Activated T-helper 1 cell treated with anti-CD3 and anti-CD28 coated beads, Interleukin-2, amount 50 U/mL, for 16 hours (primary cell): ENCODE measurements at places on chromosomes 3 and 15.
A peak's percentile ranks its signal among the peaks of the same experiment; 100 is the strongest.

DNA sequence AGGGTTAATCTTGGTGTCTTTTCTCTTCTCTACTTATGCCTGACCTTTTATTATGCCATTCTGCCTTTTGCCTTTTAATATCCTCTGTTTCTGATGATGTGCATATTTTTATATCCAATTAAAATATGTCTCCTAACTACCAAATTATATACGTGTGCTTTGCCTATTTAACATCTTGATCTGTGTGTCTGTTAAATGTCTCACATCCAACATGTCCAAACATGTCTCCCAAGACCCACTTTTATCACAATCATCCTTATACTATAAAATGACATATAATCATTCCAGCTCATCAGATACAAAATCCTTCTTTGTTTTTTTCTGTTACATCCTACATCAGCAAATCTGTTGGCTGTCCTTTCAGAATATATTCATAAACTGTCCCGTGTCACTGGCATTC is 539.5 kb downstream of the ZPLD1 start:
- no peak for DNase-seq

DNA sequence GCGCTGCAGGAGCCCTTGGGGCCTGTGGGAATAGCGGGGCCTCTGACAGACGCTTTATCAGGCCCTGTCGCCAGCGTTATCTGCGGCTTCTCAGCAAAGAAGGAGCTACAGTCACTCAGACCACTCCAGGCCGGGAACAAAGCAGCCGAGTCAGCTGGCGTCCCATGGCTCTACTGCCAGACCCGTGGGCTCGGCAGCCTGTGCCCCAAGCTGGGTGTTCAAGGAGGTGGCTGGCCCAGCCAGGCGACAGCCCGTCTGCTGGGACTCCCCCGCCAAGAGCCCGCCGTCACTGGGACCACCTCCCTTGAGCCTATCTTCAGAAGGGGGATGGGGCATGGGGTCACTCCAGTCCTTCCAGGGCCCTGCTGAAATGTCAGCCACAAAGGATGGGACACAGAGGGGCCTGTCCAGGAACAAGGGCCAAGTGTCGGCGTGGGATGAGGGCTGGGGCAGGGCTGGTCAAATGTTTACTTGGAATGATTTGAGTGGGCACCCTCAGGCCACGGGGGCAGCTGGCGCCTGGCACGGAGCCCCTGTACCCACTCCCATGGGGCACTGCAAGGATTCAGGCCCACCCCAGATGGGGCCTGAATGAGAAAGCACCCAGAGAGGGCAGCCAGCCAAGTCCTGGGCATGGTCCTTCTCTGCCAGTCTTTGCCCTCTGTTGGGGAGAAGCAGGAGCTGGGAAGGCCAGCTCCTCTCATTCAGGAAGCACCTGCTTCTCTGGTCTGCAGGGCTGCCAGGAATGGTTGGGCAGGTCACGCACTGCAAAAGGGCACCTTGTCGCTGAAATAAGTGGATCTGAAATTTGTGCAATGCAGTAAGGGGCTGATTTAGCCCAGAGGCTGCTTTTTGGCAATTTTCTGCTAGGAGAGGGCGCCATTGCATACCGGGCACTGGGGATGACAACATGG is 148.3 kb downstream of the SMAD6 start:
- DNase-seq, result no peak

DNA sequence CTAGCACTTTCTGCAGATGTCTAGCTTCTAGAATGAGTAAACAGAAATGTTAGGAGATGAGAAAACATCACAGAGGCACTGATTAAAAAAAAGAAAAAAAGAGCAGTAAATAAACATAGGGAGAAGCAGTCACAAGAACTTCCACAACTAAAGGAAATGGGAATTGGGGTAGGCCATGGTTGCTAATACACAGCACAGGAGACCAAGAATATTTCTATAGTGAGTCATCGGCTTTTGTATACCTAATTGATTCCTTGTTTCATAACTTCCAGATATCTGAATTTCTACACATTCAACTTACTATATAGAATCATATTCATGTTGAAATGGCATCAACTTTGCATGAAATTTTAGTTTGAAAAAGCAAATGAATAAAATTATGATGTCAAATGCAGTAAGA is 47.3 kb upstream of the TCF12 start:
- DNase-seq, result no peak

GRCh38 chr3:149015393-149015792 is 24.1 kb downstream of the GYG1 start:
- DNase-seq, result no peak

DNA sequence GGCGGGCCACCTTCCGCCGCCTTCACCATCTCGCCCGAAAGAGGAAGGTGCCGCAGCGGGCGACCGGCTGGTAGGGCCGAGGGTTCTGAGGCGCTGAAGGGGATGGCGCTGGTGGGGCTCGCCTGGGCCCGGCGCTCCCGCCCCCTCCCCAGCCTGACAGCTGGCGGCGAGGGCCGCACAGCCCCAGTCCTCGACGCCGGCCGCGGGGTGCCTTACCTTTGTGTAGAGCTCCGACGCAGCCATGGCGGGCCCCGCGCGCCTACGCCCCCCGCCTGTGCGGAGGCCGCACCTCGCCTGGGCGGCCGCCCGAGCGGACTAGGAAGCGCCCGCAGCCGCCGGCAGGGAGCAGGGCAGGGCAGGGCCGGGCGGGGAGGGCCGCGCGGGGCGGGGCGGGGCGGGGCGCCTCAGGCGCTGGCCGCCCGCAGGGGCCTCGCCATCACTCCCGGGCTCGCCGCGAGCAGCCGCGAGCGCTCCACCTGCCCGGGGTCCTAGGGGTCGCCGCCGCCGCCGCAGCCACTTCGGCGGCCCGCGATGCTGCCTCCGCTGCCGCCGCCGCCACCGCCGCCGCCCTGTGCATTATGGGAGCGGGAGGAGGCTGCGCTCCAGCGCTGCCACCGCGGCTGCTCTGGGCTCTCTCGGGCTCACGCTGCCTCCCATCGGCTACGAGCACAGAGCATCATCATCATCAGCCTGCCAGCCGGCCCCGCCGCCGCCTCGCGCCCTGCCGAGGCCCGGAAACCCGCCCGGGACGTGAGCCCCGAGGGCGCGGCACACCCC is at the start of gene MYO5A:
Gene MYO5A (minus strand): TSS at position 317 of the 777 bp plus-strand sequence. CDS start 74 bp downstream, at position 243.
- DNase-seq, result peak; percentile 71

DNA sequence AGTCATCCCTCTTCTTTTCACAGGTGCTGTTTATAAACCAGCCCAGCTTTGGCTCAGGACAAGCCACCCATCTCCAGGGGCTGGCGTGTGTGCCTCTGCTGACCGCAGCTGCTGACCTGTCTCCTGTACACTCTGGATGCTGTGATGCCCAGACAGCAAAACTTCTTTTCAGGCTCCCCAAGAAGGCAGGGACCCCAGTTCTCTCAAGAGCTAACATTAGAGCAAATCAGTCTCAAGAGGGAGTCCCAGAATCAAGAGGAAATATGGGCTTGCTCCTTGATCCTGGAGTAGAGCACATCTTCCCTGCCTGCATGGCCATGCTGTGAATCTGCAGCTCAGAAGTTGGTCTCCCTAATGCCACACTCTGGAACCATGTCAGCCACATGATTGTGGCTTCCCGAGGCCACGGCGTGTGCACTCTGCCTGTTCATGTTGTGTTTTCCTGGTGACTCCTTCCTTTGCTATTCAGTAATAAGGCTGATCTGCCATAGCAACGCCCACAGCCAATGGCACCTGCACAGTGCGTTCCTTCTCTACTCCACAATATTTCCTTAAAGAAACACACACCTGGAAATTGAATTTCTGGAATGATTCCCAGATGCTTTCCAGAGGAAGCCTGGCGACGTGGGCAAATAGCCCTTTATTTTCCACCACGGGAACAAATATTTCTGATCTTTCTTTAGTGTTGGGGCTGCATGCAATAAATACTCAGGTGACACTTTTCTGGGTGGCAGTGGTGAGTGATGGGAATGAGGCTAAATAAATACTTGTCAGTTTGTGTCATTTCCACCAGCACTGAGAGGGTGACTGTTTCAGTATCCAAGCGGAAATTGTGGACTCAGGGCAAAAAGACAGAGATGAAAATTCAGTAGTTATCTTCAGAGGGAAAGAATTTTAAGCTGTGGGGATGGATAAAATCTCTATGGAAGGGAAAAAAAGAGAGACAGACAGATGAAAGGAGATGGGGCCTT is 21.9 kb upstream of the THSD4 start:
- DNase-seq, result no peak

GRCh38 chr3:115784739-115785536 is 161.6 kb downstream of the GAP43 start:
- no peak for DNase-seq

DNA sequence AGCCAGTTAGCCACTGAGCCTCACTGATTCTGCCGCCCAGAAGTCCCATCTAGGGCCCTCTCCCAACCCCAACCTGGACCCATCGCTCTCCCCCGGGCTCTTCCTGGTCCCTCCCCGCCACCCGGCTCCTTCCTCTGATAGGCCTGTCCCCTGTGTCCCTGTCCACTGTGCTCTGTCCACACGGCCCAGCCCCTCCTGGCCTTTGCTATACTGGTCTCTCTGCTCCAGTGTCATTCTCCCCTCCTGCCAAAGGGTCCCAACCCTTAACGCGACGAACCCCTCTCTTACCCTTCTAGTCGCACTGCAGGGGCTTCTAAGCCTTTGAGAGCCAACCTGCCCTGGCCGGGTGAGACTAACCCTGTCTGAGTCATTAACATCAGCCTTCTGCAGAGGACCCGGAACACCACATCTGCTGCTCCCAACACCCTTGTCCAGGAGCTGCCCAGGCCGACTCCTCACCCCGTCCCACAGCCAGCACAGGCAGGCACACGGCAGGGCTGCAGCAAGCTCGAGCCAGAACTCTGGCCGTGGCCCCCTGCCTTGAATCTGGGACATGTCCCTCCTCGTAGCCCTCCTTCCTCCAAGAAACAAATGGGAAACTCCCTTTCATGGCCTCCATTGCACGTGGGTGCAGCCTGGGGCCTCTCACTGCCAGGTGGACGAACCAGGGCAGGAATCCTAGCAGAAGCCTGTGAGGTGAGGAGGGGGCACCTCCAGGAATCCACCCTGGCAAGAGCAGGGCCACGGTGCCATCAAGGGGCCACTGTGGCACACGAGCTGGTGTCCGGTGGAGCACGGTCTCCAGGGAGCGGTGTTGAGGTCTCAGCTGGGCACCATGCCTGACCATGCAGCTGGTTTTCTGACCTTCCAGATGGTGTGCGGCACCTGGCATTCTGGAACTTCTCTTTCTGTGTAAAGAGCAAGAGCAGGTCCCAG is 140.9 kb upstream of the IQSEC1 start:
- DNase-seq, result no peak

DNA sequence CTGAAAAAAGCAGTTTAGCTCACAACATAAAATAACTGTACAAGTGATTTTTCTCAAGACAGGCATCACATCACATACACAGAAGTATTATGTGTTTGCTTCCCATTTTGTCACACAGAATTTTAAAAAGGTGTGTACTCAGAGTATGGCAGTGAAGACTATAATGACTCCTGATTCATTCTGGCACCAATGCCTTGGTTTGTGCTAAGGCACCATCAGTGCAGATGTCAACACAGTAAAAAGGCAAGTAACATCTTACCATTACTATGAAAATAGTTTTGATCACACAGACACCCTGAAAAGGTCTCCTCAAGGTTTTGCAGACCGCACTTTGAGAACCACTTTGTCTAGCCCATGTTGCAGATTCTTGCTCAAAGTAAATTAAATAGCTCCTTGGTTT is 191.6 kb downstream of the KLHL25 start:
- no peak for DNase-seq

GRCh38 chr3:12487786-12488185 is 3.5 kb downstream of the TSEN2 start:
- DNase-seq, result no peak

- DNase-seq, result no peak
Measured at GRCh38 chr3:97658668-97659285, 105.8 kb upstream of the ARL6 start.

- no peak for DNase-seq
Measured at GRCh38 chr3:140148824-140149390, 213.9 kb downstream of the CLSTN2 start.

- DNase-seq, result no peak
Measured at GRCh38 chr15:60667190-60667868, 188.4 kb upstream of the ICE2 start.

DNA sequence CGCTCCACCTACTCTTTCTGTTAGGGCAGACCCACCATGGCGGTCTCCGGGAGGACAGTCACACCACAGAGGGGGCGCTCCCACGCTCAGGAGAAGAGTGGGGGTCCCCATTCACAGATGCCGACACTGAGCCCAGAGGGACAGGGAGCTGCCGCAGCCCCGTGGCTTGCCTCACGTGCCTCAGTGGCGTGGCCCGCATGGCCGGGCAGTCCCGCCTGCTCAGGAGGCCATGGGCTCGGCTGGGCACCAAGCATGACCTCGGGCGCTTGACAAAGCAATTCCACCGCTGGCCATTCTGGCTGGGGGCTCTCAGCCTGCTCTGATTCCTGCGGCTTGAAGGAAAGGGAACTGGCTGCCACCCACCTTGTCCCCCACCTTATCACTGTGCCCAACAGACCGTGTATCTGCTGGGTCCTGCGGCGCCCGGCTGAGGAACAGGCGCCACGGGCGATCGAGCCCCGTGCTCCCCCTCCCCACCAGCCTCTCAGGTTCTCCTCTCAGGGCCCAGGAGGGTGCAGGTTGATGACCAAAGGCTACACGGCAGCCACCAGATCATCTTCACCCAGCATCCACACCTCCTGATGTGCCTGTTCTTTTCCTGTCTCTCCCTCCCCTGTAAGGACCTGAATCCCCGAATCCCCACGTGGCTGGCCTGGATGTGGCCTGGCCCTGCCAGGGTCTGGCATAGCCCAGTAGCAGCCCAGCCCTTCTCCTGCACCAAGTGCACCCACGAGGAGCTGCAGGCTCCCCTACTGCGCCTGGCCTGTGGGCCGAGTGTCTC is 20.7 kb downstream of the CYFIP1 start:
- DNase-seq, result no peak

DNA sequence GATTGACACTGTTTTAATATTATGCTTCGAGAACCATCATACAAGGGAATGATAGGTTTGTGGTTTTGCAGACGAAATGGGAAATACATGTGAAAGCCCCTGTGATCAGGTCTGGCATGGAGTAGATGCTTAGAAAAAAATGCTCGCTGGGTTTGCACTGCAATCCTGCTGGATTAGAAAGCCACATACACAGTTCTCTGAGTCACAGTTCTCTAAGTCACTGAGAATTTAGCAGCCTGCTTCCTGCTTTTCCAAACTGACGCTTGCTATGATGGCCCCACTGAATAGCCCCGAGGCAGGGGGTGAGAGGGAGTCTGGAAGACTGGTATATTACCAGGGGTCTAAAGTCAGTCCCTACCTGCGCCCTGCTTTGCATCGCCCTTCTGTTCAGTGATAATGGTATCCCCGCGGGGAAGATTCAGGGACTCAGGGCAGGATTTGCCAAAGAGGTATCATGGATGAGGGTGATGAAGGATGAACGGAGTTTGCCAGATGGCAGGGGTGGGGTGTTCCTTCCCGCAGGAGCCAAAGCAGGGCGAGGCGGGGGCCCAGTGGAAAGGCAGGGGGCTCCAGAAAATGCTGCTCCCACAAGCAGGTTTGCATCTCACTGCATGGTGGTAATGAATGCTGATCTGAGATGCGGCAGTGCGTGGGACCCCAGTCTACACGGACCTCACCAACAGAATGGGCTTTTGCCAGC is 82.3 kb downstream of the IQSEC1 start:
- DNase-seq, result no peak

GRCh38 chr3:142086581-142087090 is 62.7 kb downstream of the TFDP2 start:
- DNase-seq, result no peak
